H1 (cell line): ENCODE measurements at places on chromosomes 7 and 10.

DNA sequence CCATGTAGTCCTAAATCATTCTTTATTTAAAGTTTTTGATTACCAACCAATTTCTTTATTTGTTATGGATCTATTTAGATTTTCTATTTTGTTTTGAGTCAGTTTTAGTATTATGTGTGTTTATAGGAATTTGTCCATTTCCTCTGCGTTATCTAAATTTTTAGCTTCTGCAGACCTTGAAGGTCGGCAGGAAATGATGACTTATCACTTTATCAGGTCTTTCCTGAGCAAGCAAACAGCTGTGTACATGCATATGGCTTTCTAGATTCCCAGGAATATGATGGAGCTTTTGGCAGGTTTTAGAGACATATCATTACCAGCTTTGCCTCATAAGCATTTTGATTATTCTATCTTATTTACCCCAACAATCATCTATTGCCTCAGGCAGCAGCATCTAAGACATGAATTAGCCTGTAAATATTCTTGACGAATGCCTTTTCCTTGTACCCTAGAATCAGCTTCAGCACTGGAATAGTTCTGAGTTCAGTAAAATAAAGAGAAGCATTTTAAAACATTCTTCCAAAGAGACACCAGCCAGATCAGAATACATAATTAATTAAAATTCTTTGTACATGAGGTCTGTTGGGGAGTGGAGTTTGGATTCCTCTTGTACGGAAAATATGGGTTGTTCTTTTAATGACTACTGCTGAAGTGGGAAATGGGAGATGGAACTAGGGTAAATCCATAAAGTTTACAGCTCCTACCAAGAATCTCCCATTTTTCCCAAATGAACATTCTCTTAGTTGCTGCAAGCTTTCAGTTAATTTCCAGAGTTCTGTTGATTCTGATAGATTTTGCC, 408.8 kb upstream of the SEMA3C start:
- DNase-seq: no peak

DNA sequence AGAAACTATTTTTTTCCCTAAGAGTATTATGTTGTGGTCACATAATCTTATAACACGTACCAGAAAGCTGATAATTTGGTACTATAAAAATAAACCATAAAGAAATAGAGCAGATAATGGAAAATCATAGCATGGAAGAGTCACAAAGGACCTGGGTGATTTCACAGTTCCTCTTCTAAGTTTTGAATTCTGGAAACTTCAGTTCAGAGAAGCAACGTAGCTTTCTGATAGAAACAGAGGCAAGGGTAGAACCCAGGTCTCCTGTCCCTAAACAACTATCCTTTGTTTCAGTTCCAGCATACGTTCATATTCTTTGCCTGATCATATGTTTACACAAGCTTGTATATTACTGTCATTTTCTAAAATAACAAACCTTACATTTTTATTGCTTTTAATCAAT, 47.9 kb downstream of the MRC1 start:
- DNase-seq: no peak

GRCh38 chr7:128738570-128739047, 550 bp upstream of the CALU start:
- DNase-seq: no peak

GRCh38 chr7:14457568-14458453, 444.7 kb downstream of the DGKB start:
- peak; percentile 61 for DNase-seq

- DNase-seq: peak; percentile 96
Measured at GRCh38 chr10:43203448-43204041, 63.3 kb downstream of the RASGEF1A start.

DNA sequence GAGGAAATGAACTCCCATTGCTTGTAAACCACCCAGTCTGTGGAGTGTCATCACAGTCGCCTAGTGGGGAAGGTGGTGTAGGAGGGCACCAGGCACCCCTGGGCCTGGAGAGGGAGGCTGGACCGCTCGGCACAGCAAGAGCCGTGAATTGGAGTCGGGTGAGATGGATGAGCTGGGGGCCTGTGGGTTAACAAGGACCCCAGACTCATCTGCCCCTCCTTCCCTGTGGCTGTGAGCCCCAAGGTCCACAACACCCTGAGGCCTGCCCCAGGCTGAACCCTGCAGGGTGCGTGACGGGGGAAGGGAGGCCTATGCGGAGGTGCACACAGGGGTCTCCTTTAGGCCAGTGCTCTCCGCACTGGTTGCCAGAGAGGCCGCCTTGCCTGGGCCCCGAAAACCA, 581.4 kb upstream of the FOXK1 start:
- DNase-seq: no peak

GRCh38 chr7:50703654-50704053, 79.0 kb downstream of the GRB10 start:
- DNase-seq: no peak

DNA sequence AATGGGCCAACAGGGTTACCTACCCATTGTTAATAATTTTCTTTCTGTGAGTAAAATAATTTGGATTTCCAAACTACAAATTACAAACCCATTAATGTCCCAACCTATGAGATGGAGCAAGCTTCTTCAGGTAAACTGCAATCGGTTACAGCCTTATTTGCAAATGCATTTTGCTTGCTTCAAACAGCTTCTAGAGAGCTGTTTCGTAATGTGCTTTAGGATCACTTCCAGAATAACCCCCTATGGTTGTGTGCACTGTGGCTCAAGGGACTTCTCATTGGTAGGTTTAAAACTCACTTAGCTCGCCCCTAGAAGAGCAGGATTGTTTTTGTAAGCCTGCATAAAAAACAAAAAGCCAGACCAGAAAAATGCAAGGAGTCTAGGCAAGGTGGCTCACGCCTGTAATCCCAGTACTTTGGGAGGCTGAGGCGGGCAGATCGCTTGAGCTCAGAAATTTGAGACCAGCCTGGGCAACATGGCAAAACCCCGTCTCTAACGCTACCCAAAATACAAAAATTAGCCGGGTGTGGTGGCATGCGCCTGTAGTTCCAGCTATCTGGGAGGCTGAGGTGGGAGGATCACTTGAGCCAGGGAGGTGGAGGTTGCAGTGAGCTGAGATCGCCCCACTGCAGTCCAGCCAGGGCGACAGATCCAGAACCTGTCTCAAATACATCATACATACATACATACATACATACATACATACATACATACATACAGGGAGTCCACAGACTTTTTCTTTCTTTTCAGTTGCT, 3.3 kb upstream of the MAP3K8 start:
- no peak for DNase-seq

DNA sequence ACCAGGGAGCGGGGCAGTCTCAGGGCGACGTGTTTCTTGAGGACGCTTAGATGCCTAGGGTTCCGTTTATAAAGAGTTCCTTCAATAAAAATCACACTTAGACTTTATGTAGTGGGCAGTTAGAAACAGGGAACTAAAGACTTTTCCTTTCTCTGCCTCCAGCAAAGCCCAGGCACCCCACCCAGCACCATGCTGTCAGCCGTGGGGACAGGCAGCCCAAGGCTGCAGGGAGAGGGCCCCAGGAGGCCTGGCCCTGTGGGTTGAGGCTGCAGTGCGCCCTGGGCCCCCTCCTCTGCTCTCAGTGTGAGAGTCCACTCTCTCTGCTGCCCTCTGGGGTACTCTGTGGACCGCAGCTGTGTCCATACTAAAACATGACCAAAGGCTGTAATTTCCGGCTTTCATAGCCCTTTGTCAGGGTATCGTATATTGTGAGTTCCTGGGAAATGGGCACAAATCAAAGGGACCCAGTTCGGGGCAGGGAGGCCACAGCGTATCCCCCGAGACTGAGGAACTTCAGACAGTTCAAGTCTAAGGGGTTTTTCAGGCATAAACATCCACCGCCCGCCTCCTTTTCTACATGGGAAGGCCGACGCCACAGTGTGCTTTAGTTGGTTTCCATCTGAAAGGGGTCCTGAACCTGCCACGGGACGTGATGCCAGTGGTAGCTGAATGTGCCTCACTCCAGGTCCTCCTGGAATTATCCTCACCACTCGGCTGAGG, 59.7 kb downstream of the DNAJB6 start:
- DNase-seq: no peak

DNA sequence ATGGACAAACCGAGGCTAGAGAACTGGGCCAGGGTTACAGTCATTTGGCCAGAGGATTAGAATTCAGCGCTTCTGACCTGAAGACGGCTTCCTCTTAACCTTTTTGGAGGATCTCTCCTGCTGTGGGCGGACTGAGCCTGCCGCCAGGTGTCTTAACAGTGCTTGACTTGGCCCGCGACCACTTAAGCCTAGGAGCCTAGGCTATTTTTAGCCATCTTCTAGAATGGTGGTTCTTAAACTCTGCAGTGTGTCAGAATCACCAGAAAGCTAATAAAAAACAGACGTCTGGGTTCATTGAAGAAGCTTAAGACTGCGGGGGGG, 722 bp downstream of the MDH2 start:
- DNase-seq: peak; percentile 50

DNA sequence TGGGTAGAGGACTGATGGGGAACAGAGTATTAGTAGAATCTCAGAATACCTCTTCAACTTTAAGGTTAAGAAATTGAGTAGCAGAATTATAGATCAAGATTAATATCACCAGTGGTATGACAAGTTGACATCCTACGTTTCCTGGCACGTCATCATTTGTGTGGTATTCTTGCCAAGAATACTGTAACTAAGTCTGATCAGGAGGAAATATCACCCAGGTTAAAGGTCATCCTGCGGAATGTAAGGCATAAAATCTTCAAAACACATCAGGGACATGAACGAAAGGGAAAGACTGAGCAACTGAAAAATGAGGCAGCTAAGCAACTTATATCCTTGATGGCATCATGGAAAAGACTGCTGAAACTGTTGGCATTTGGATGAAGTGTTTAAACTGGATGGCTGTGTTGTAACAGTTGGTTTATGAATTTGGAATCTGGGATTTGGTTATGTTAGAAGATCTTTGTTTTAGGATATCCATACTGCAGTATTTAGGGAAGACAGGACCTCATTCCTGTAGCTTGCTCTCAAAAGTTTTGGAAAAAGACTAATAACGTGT, 86.1 kb downstream of the TRIM24 start:
- DNase-seq: no peak

GRCh38 chr7:27102581-27103442, at the start of gene HOXA2:
TSS of gene HOXA2 (minus strand) at chr7:27102683. CDS start at chr7:27102500, 183 bp downstream.
- DNase-seq: no peak

- DNase-seq: peak; percentile 58
Measured at GRCh38 chr10:120221873-120222485, 235.0 kb upstream of the PLPP4 start.

GRCh38 chr10:34705563-34705962, 109.5 kb downstream of the PARD3 start:
- DNase-seq: no peak

GRCh38 chr10:61263518-61263917, 189.7 kb downstream of the TMEM26 start:
- no peak for DNase-seq

DNA sequence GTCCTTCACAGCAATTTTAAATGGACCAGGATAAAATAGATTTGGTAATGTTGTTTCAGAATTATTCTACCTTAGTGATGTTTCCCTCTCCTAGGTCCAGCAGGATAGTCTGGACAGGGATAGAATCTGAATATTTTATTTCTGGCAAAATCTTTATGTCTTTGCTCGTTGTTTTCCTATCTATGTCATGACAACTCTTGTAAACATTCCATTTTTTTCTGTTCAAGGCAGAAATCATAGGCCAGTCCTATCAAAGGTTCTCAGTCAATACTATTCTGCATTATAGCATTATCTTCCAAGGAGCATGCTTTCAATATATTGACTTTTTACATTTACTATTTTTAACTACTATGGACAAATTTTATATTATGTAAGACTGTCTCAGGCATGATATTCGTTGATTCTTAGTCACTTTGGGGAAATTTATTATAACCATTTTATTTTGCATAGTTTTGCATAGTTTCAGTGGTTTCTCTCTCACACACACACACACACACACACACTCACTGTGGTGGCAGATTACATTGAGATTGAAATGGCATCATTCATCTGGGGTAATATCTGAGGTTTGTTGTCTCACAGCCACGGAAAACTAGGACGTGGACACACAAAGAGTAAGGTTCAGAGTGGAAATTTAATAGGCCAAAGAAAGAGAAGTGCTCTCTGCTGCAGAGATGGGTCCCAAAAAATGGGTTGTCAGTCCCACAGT, 17.2 kb downstream of the TAS2R60 start:
- no peak for DNase-seq

- DNase-seq: no peak
Measured at GRCh38 chr7:126426652-126427051, 826.1 kb downstream of the GRM8 start.

GRCh38 chr10:3977761-3978160, 192.8 kb upstream of the KLF6 start:
- DNase-seq: no peak

DNA sequence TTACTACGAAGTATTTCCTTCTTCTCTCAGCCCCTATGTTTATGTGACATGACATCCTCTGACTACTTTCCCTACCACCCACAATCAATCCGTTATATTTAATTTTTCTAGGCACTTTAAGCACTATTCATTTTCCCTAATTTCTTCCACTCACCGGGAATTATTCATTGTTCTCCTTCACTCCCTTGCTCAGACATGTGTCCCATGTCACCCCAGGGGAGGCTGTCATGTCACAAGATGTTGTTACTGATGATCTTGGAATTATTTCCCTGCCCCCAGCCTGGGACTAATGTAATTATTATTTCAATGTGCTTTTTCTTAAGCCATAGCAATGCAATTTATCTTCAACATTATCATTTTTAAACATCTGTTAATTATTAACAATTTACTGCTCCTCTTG, 317.2 kb downstream of the PHF14 start:
- no peak for DNase-seq

- no peak for DNase-seq
Measured at GRCh38 chr10:97498841-97499560, at the start of gene UBTD1. TSS of gene UBTD1 (plus strand) at chr10:97498924. CDS start at chr10:97499204, 280 bp downstream.

DNA sequence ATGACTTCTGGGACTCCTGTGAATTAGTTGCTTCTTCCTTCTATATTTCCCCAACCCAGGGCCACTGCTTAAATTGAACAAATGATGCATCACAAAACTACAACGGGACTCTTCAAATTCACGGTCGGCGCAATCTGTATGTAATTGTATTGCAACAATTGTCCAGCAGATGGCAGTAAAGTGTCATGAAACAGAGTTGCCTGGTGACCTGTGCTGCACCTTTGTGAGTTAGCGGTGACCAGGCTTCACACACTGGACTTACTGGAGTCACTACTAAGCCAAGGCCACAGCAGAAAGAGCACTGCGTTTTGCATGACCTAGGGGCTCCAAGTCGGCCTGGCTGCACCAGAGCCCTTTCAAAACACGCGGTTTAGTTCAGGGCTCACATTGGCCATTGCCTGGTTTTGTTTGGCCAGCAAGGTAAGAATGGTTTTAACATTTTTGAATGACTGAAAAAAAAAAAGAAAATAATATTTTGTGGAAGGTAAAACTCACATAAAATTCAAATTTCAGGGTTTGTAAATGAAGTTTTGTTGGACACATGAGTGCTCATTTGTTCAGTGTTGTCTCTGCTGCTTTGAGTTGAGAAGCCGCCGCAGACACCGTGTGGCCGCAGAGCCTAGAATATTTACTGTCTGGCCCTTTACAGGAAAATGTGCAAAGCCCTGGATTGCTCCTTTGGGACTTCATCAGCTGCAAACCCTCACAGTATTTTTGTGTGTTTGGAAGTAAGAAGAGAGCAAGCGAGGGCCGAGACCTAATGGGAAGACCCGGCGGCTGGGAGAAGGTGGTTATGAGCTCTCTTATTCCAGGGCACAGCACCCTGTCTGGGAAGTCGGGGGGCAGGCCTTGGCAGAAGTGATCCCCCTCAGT, 23.2 kb upstream of the ZNF32 start:
- DNase-seq: peak; percentile 63
